Activated B cell treated with CpG ODN at 0.5 μM for 24 hours (primary cell): ENCODE measurements at places on chromosomes 2 and 18. TPM values are rescaled to one million over a fixed set of nuclear protein-coding genes. Genes with fewer than 3 reads are reported as not detected.

DNA sequence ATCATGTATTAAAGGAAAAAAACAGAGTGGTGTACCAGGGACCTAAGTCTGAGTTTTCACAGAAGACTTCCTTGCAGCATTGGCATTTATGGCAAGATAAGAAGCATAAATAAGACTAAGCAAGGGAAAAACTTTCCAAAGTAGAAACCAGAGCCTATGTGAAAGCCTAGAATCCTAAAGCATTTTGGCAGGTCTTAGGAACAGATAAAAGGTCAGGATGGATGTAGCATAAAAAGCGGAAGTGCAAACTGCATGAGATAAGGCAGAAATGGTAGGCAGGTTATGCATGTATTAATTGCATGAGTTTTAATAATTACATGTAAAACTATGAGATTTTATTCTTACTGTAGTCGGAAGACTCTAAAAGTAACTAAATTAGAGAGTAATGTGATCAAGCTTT lies 596.5 kb downstream of the SUCLG1 start:
- DNase-seq, result no peak
- no peaks in the 10 kb centered on the region for H3K4me1 ChIP-seq
- no peak overlapping the region for H3K4me3 ChIP-seq
- no peak overlapping the region for H3K27ac ChIP-seq

GRCh38 chr2:35852-36251 lies 10.5 kb downstream of the FAM110C start:
- H3K4me1 ChIP-seq, result no peaks in the 10 kb centered on the region
- no peak for DNase-seq
- no peak overlapping the region for H3K27ac ChIP-seq
- no peaks in the 10 kb centered on the region for H3K36me3 ChIP-seq
- H3K4me3 ChIP-seq, result no peak overlapping the region

GRCh38 chr18:45068400-45069094 lies 387.9 kb downstream of the SETBP1 start:
- no peak for DNase-seq
- peaks cover 22% of the 10 kb centered on the region for H3K36me3 ChIP-seq
- H3K4me1 ChIP-seq, result peaks cover 27% of the 10 kb centered on the region
- H3K4me3 ChIP-seq, result no peak overlapping the region
- H3K27me3 ChIP-seq, result no peaks in the 10 kb centered on the region
- H3K27ac ChIP-seq, result no peak overlapping the region

MZT2B gene
- total RNA-seq, result 143 and 151 TPM in 2 replicates

DNA sequence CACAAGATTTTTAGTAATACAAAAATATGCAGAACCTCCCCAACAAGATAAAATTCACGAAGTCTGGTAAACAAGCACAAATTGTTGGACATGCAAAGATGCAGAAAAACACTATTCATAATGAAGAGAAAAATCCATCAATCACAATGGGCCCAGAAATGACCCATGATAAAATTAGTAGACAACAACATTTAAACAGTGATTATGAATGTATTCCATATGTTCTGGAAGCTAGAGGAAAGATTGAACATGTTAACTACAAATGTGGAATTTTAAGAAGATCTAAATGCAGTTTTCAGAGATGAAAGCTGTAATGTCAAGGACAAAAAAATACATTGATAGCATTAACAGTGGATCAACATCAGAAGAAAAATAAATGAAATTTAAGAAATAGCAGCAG lies 243.3 kb upstream of the LINC00305 start:
- no peaks in the 10 kb centered on the region for H3K4me1 ChIP-seq
- no peaks in the 10 kb centered on the region for H3K27me3 ChIP-seq
- H3K27ac ChIP-seq, result no peak overlapping the region

FOXI3 gene
- not detected in 2 replicates for total RNA-seq

DNA sequence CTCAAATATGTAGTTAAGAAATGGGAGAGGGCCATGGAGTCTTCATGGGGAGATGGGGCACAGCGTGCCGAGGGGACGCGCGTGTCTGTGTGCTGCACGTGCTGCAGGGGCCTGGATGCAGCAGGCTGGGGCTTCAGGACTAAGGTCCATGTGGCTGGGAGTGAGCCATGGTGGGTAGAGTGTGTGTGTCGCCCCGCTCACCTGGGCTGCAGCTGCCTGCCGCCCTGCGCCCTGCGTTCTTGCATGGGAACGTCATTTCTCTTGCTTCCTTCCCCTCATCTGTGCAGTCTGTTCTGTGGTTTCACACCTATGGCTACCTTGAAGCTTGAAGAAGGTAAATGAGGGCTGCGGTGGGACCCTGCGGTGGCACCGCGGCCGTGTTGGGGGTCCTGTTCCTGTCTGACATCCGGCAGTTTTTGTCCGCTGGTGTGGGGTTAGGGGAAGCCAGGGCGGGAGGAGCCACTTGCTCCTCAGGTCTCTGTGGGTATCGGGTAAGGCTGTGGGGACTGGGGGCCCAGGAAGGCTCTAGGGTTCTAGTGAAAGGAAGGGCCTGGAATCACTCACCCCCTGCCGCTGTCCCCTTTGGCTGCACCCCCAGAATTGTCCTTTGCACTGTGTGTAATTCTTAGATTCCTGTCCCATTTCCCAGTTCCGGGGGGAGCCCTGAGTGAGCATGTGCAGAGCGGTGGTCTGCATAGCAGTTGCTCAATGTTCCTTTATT lies 54.1 kb upstream of the HS6ST1 start:
- no peaks in the 10 kb centered on the region for H3K4me1 ChIP-seq
- H3K36me3 ChIP-seq, result no peaks in the 10 kb centered on the region
- H3K27me3 ChIP-seq, result no peaks in the 10 kb centered on the region
- H3K27ac ChIP-seq, result no peak overlapping the region
- no peak overlapping the region for H3K4me3 ChIP-seq
- DNase-seq, result no peak

DNA sequence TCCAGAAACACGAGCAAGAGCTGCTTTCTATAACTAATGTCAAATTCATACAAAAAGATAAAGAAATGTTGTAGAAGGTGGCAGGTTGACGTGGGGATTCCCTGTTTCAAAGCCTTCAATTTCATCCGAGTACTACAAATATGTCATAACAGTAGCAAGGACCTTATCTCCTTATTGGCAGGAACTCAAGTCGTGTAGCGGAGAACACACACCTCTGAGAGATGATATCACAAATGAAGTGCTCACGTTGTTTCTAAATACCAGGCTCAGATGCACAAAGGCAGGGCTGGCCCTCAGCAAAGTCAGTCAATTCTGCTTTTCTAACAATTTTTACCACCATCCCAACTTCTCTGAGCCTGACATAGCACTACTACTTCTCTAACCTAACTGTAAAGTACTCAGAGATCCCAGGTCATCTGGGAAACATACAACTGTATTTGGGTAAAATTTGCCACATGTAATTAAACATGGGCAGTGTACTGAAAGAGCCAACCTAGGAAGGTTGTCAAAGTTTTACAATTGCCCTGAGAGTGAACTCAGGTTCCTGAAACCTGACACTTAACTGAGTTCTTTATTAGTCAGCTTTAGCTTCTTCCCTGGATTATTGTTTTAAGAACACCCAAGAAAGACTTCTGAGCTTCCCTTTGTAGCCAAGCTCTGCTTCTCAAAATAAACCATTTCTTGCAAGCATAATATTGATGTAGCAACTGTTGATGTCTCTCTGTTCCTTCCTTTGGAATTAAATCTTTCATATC lies 813.7 kb upstream of the ACVR2A start:
- H3K27ac ChIP-seq, result no peak overlapping the region
- H3K4me1 ChIP-seq, result no peaks in the 10 kb centered on the region
- peaks cover 3% of the 10 kb centered on the region for H3K27me3 ChIP-seq
- H3K4me3 ChIP-seq, result no peak overlapping the region

HOXD8 gene
- not detected in 2 replicates for total RNA-seq

- no peaks in the 10 kb centered on the region for H3K36me3 ChIP-seq
- H3K27me3 ChIP-seq, result no peaks in the 10 kb centered on the region
- peak; percentile 45 for DNase-seq
- H3K4me1 ChIP-seq, result peaks cover 2% of the 10 kb centered on the region
These were observed 73.1 kb upstream of the PXDN start for GRCh38 chr2:1817256-1818051.

DNA sequence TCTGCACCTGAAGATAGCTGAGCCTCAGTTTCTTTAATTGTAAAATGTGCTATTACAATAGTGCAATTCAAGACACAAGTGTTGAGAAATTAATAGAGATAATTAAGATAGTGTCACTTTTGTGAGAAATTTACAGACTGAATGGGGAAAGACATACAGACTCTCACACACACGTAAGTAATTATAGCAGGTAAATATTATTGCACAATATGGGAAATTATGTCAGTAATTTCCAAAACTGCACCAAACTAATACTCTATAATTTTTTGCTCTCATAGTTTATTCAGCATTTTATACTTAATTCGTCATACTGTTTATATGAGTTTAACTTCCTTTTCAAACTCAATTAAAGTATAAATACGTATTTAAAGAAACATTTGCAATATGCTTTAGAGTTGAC lies 124.9 kb upstream of the GYPC start:
- no peaks in the 10 kb centered on the region for H3K4me1 ChIP-seq
- no peaks in the 10 kb centered on the region for H3K36me3 ChIP-seq
- H3K27ac ChIP-seq, result no peak overlapping the region
- H3K27me3 ChIP-seq, result peaks cover 12% of the 10 kb centered on the region
- no peak for DNase-seq

GRCh38 chr2:29613067-29613466 lies 308.3 kb downstream of the ALK start:
- H3K4me3 ChIP-seq, result no peak overlapping the region
- DNase-seq, result no peak

CD207 gene
- total RNA-seq, result not detected in 2 replicates

DNA sequence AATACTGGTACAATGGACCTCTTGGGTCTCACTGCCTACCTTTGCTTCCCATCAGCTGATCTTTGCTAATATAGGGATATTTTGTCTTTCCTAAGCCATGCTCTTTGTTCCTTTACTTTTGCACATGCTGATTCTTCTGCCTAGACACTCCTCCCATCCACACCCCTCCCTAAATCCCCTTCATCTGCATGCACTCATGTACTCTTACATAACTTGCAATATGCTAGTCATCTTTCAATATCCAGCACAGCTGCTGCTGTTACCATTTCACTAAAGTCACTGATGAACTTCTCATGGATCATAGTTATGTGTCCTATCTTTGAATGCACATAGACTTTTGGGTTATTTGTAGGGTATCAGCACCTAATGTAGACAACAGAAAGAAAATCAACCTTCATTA lies 18.5 kb upstream of the DTNA start:
- no peak overlapping the region for H3K27ac ChIP-seq
- H3K27me3 ChIP-seq, result peaks cover 6% of the 10 kb centered on the region
- H3K4me3 ChIP-seq, result no peak overlapping the region
- H3K36me3 ChIP-seq, result no peaks in the 10 kb centered on the region
- H3K4me1 ChIP-seq, result no peaks in the 10 kb centered on the region
- no peak for DNase-seq

PTH2R gene
- total RNA-seq, result 0.29 and 0.34 TPM in 2 replicates

- H3K27ac ChIP-seq, result no peak overlapping the region
- DNase-seq, result no peak
- no peaks in the 10 kb centered on the region for H3K36me3 ChIP-seq
- no peaks in the 10 kb centered on the region for H3K4me1 ChIP-seq
- peaks cover 20% of the 10 kb centered on the region for H3K27me3 ChIP-seq
- no peak overlapping the region for H3K4me3 ChIP-seq
These were observed 36.2 kb downstream of the ACOXL start for GRCh38 chr2:110768591-110768990.

ANKRD30BL gene
- total RNA-seq, result not detected in 2 replicates

ABCB11 gene
- total RNA-seq, result 0.05 TPM in 1 of 2 replicates, not detected in the other
